Regular cardiac myocyte (primary cell): ENCODE measurements at places on chromosomes 11 and 22. TPM values are rescaled to one million over a fixed set of nuclear protein-coding genes. Genes with fewer than 3 reads are reported as not detected.

HEPHL1 gene
- under 0.01 TPM in 1 of 2 replicates, not detected in the other for total RNA-seq

RAB3IL1 gene
- total RNA-seq: 1.9 and 6.5 TPM in 2 replicates

SPDYC gene
- not detected in 2 replicates for total RNA-seq

ABCC8 gene
- not detected in 2 replicates for total RNA-seq

IL18BP gene
- 1.5 and 3.4 TPM in 2 replicates for total RNA-seq

ZNF280B gene
- total RNA-seq: 0.56 and 0.58 TPM in 2 replicates

LRRC32 gene
- total RNA-seq: 57.8 and 62.5 TPM in 2 replicates

GPHA2 gene
- total RNA-seq: not detected in 2 replicates

TIMP3 gene
- 175 and 211 TPM in 2 replicates for total RNA-seq

NRXN2 gene
- total RNA-seq: 7.5 and 23.1 TPM in 2 replicates

RPUSD4 gene
- total RNA-seq: 22.0 and 22.4 TPM in 2 replicates

LYVE1 gene
- 1.5 and 4.8 TPM in 2 replicates for total RNA-seq
